T-helper 17 cell (primary cell): ENCODE measurements at places on chromosomes 6 and 20.

GRCh38 chr6:304833-305370, 12.6 kb downstream of the DUSP22 start:
- no peak for DNase-seq

- DNase-seq = peak; percentile 41
Measured at GRCh38 chr6:163554663-163555062, 140.1 kb downstream of the QKI start.

- DNase-seq = no peak
Measured at GRCh38 chr20:6857927-6858326, 90.4 kb downstream of the BMP2 start.

GRCh38 chr6:15296249-15296648, 50.4 kb downstream of the JARID2 start:
- DNase-seq = no peak

GRCh38 chr6:150194195-150194594, 51.4 kb downstream of the PPP1R14C start:
- no peak for DNase-seq

DNA sequence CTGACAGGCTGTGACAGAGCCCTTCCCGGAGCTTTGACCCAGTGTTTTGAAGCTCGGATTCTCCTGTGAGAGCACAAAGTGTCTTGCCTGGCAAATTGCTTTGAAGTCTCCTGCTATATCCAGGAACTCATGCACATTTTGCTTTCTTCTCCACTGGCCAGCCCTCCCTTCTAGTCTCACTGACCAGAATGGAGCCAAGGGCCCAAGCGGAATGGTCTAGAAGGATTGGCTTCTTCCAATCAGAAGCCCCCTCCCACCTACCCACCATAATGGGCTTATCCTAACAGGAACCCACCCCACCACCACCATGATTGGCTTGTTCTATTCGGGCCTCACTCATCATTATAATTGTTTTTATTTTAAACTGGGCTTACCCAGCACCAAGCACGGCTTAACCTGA, 130.1 kb downstream of the PXDC1 start:
- no peak for DNase-seq

- no peak for DNase-seq
Measured at GRCh38 chr6:126015863-126016262, 29.5 kb downstream of the TRMT11 start.
